K562 (cell line): ENCODE measurements at places on chromosomes 16 and 17.
A peak's percentile ranks its signal among the peaks of the same experiment; 100 is the strongest.

GRCh38 chr16:89025636-89026035 lies 48.6 kb upstream of the CBFA2T3 start:
- peak overlapping the region; percentile 48; the same call in 1 of the 3 replicates for H3K27ac ChIP-seq
- H3K27me3 ChIP-seq, result no peaks in the 10 kb centered on the region
- no peak overlapping the region for H3K4me3 ChIP-seq

GRCh38 chr17:22409160-22409751 lies 716.9 kb downstream of the KCNJ18 start:
- H3K27ac ChIP-seq, result no peak overlapping the region
- peak; percentile 26 for DNase-seq
- H3K4me3 ChIP-seq, result no peak overlapping the region
- no peaks in the 10 kb centered on the region for H3K36me3 ChIP-seq
- no peaks in the 10 kb centered on the region; the same call in none of the 2 replicates for H3K27me3 ChIP-seq

DNA sequence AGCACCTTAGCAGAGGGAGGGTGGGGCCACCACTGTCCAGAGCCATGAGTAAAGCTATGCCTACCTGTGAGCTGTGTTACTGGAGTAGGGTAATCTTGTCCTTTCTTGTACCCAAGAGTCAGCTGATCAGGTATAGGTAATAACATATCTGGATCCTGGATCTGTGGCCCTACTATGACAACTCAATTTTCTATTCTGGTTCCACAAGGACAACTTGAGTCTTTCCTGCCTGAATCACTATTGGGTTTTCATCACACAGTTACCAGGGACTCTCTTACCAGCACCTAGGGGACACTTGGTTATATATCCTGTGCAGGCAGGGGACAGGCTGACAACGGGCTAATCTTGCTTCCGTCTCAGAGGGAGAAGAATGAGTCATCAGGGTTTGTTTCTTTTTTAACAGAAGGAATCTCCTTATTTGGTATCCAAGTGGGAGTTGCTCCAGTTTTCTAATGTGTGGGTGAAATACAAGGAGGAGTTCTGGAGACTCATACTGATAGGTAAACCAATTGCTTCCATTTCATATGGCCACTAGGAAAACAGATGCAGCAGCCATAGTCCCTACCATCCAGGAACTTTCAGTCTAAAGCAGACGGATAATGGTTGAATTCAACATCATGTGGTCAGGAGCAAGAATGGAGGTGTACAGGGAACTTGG lies 6.8 kb downstream of the ZNF267 start:
- H3K4me3 ChIP-seq, result no peak overlapping the region
- peaks cover 13% of the 10 kb centered on the region; the same call in 1 of the 2 replicates for H3K4me1 ChIP-seq
- H3K36me3 ChIP-seq, result peaks cover 94% of the 10 kb centered on the region
- no peaks in the 10 kb centered on the region for H3K27me3 ChIP-seq
- DNase-seq, result peak; percentile 91

- H3K27ac ChIP-seq, result no peak overlapping the region
- no peaks in the 10 kb centered on the region for H3K27me3 ChIP-seq
- no peak overlapping the region for H3K4me3 ChIP-seq
- peaks cover 60% of the 10 kb centered on the region for H3K36me3 ChIP-seq
- no peak for DNase-seq
These were observed 8.2 kb upstream of the CARMIL2 start for GRCh38 chr16:67636713-67637112.

GRCh38 chr17:13531721-13532120 lies 70.0 kb downstream of the HS3ST3A1 start:
- H3K27me3 ChIP-seq, result no peaks in the 10 kb centered on the region
- peaks cover 13% of the 10 kb centered on the region for H3K4me1 ChIP-seq
- H3K27ac ChIP-seq, result no peak overlapping the region; the same call in 2 of the 3 replicates

- H3K4me1 ChIP-seq, result peaks cover 20% of the 10 kb centered on the region
- peaks cover 31% of the 10 kb centered on the region; the same call in 1 of the 2 replicates for H3K27me3 ChIP-seq
- no peaks in the 10 kb centered on the region for H3K36me3 ChIP-seq
These were observed 221.7 kb downstream of the NTN1 start for GRCh38 chr17:9242983-9243382.

DNA sequence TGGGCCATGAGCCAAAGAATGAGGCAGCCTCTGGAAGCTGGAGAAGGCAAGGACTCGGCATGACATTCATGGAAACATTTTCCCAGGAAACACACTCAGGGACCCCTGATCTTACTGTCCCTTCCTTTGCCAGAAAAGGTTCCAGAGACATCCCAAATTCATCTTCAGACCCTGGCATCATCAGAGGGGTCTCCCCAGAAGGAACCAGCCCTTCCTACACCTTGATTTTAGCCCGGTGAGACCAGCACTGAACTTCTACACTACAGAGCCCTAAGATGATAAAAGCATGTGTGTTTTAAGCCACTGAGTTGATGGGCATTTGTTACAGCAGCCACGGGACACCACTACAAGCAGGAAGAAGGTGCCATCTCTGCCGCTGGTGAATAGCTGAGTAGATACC lies 262.3 kb downstream of the C16orf95 start:
- no peak for DNase-seq
- peaks cover 32% of the 10 kb centered on the region for H3K4me1 ChIP-seq
- H3K4me3 ChIP-seq, result no peak overlapping the region
- peaks cover 3% of the 10 kb centered on the region; the same call in 1 of the 3 replicates for H3K27me3 ChIP-seq

GRCh38 chr16:1942810-1943726 lies at the start of gene MSRB1:
TSS of gene MSRB1 (minus strand) at chr16:1943199. CDS start at chr16:1943156, 43 bp downstream.
- peak within 1 kb of the TSS; percentile 51 for H3K27ac ChIP-seq
- DNase-seq, result peak; percentile 99
- no peaks in the 10 kb centered on the region for H3K27me3 ChIP-seq
- peak within 1 kb of the TSS; percentile 78 for H3K4me3 ChIP-seq
- peaks cover 28% of the 10 kb centered on the region; the same call in 2 of the 3 replicates for H3K36me3 ChIP-seq

DNA sequence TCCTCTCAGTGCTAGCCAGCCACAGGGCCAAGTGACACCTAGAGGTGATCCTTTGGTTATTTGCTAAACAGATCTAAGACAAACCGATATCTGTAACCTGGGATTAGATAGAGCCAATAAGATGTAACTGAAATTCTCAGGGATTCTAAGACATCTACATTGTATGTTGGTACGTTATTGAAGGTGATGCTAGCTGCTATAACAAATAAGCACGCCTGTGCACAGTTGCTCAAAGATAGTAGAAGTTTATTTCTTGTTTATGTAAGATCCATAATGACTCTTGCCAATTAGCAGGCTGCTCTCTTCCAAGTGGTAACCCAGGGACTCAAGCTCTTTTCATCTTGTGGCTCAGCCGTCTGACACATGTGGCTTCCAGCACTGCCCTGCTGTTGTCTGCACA lies 370.3 kb downstream of the WWOX start:
- H3K27ac ChIP-seq, result no peak overlapping the region
- H3K4me3 ChIP-seq, result no peak overlapping the region
- H3K36me3 ChIP-seq, result no peaks in the 10 kb centered on the region
- H3K27me3 ChIP-seq, result peaks cover 11% of the 10 kb centered on the region; the same call in 1 of the 3 replicates
- no peaks in the 10 kb centered on the region for H3K4me1 ChIP-seq

- H3K4me1 ChIP-seq, result peaks cover 3% of the 10 kb centered on the region; the same call in 2 of the 3 replicates
- peaks cover 54% of the 10 kb centered on the region for H3K27me3 ChIP-seq
- H3K36me3 ChIP-seq, result no peaks in the 10 kb centered on the region
- no peak overlapping the region for H3K27ac ChIP-seq
These were observed 16.4 kb upstream of the METRNL start for GRCh38 chr17:83062818-83063671.

- H3K27me3 ChIP-seq, result peaks cover 11% of the 10 kb centered on the region
- H3K4me1 ChIP-seq, result no peaks in the 10 kb centered on the region
- H3K36me3 ChIP-seq, result no peaks in the 10 kb centered on the region
- H3K4me3 ChIP-seq, result no peak overlapping the region
These were observed 431.3 kb downstream of the MAF start for GRCh38 chr16:79169239-79169638.
